Vagina (tissue), 2 donors: ENCODE measurements at places on chromosomes 1 and 21. TPM values are rescaled to one million over a fixed set of nuclear protein-coding genes. Genes with fewer than 3 reads are reported as not detected.

Gene SLC9C2
- total RNA-seq = not detected

DNA sequence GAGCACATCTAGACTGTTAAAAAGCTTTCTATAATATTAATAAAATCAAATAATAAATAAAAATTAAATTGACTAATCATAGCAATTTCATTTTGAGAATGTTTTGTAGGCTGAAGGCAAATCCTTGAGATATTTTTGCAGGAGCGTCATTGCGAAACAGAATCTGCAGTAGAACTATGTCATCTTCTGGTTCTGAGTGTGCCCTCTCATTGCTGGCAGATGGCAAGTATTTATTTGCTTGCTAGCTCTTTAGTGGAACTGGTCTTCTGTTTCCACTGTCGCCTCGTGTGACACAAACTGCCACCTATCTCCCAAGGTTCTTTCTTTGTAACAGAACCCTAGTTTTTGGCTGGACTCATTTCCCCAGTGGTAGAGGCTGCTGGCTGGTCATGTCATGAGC is 19.0 kb upstream of the IRF2BP2 start:
- no peak for DNase-seq

DNA sequence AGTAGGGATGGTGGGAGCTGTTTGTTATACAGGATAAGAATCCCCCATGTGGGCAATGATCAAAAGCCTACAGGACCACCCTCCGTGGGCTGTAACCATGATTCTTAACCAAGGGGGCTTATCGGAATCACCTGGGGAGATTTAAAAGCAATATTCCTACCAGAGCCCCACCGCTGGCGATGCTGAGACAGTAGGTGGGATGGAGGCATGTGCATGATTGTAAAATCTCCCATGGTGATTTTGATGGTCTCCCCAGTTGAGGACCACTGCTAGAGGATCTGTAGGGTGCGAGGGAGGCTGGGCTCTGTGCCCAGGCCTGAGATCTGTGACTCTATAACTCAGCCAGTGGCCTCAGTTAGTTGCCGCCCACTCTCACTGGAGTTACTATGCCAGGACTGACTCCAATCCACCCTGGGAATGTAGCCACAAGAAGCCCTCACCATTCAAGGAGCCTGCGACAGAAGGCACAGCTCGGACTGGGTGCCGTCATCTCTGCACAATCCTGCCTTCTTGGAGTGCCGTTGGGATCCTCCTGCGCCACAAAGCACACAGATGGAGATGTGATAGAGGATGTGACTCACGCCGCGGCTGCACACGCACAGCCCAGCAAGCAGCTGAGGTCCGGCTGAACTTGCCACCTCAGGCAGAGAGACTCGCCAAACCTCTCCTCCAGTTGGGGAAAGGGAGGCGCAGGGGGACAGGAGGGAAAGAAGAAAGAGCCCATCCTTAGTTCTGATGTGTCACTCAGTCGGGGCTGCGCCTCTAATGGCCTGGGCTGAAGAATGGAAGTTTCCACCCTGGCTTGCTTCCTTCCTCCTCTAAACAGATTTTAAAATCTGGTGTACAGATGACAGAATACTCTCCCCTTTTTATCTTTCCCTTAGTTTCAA is 26.5 kb downstream of the AKNAD1 start:
- no peak for DNase-seq

DNA sequence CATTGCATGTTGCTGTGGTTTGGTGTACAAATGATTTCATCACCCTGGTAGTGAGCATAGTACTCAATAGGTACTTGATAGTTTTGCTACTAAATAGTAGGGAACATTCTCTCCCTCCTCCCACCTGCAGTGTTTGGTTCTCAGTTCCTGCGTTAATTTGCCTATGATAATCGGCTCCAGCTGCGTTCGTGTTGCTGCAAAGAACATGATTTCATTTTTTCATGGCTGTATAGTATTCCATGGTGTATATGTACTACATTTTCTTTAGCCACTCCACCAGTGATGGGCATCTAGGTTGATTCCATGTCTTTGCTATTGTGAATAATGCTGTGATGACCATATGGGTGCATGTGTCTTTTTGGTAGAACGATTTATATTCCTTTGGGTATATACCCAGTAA is 903.4 kb downstream of the TTLL7 start:
- no peak for DNase-seq

Gene MTARC1
- total RNA-seq = 9.6 TPM

Gene TAS1R1
- not detected for total RNA-seq

GRCh38 chr1:94259635-94260289 is 22.4 kb upstream of the ARHGAP29 start:
- no peak for DNase-seq

GRCh38 chr1:223006917-223007648 is 136.0 kb downstream of the TLR5 start:
- DNase-seq = no peak

Gene XCL2
- not detected for total RNA-seq

Gene S100A7A
- not detected for total RNA-seq

Gene VCAM1
- total RNA-seq = 5.6 TPM

Gene F13B
- total RNA-seq = not detected

GRCh38 chr1:212852105-212852688 is 4.7 kb upstream of the SPATA45 start:
- no peak for DNase-seq

GRCh38 chr1:229557913-229558414 is 543 bp downstream of the ABCB10 start:
- no peak for DNase-seq

- DNase-seq = no peak
These were observed 921 bp downstream of the SMPDL3B start for GRCh38 chr1:27935721-27936120.

Gene NPHS2
- total RNA-seq = not detected

DNA sequence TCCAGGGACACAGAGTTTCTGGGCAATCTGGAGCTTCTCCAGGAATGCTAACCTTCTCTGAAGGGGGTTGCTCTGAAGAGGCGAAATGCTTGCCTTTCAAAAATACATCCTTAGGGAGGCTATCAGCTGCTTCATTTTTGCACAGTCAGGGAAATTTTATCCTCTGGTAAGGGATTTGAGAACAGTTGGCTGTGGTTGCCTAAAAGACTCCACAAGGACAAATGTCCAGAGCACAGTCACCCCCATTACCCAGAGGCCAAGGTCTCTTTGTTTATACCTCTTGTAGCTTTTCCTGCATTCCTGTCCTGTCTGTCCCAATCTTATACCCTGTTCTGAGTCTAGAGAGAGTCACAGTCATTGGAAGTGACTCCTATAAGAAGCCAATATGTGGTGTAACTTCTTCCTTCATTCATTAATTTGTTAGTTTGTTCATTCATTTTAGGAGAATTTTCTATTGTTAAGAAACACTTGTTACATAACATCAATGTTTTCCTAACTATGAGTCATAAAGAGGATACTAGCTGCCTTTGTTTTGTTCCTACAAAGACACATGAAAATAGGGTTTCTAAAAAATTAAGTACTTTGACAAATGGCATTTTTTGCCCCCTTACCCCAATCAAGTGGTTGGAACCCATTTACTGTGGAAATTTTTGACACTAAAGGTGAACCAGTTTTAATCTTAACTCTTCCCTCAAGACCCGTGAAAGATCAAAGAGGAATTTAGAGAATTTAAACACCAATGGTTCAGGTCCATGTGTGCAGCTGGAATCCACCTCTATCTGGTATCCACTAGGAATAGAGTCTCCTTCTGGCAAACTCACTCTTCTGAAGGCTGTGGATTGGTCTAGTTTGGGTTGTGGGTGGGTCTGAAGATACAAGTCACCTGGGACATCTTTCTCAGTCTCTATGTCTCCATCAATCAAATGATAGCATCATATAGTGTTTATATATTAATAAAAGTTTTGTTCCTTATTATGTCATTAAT is 47.1 kb downstream of the GPR88 start:
- DNase-seq = no peak

DNA sequence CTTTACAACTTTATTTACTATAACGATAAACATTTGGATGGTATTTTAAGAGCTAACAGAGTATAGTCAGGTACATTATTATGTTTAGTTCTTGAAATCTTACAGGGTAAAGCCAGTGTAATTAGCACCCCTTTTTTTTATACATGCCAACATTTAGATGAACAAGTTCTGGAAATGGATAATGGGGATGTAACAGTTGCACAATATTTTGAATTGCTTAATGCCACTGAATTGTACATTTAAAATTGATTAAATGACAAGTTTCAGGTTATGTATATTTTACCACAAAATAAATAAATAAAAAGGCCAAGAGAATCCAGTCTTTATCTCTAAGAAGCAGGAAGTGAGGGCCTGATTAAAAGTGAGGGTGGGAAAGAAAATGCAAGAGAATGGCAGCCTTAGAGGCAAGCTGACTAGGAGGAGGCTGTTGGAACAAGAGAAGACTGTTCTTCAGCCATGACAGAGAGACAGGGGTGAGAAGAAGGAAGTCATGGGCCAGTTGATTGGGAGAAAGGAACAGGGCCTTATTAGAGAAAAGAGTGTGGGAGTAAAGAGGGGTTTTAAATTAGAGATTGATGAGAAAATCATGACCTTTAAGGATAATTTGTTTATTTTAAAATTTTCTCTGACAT is 49.9 kb upstream of the TNFSF18 start:
- no peak for DNase-seq

DNA sequence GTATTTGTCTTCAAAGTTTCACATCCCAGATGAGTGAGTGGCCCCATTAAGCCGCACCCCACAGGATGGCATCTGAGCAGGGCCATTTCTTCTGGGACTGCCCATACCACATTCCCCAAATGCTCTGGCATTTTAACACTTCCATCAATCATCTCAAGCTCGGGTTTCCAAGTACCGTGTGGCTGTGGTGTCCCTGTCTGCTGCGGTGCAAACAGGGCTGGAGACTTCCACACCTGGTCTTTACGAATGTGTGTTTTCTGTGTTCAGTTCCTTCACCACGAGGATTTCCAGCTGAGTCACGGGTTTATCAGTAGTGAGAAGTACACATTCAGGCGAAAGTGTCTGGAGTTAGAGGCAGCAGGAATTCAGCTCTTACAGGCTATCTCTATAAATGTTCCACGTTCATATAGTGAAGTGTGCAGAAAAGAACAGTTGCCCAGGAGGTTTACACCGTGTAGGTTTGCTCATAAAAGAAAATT is 195.2 kb downstream of the RHOU start:
- peak; percentile 70 for DNase-seq

DNA sequence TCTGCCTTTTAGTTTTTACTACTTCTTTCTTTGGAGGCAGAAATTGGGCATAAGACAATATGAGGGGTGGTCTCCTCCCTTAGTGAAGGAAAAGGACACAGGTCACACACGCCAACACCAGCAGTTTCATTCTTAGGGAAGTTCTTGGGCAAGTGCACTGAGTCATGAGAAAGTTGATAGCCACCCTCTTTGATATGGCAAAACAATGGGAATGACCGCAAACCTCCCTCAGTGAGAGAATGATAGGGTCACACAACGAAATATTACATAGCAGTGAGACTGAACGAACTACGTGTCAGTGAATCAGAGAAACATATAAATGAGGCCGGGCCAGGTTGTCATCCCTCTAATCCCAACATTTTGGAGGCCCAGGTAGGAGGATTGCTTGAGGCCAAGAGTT is 20.0 kb downstream of the IL6R start:
- DNase-seq = no peak

Gene PLA2G5
- 2.7 TPM for total RNA-seq

DNA sequence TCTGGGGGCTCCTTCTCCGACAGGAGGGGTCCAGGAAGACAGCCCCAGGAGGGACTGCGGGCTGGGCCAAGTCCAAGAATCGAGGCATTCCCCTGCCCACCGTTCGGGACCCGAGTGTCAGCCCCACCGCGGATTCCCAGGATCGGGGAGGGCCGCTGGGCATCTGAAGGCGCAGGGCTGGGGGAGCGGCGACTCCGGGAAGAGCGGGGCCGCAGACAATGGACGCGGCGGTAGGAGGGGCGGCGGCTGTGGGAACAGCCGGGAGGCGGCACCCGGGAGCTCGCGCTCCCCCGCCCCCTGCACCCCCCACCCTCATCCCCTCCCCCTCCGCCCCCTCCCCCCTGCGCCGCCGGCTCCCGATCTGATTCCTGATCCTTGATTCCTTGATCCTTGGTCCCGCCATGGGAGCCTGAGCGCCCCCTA is at the start of gene VANGL2:
TSS of gene VANGL2 (plus strand) at position 342 of the 423 bp plus-strand sequence. CDS start 15,274 bp downstream, outside the sequence.
- no peak for DNase-seq
